ENCODE measurements at places on chromosomes 2 and 18.
A peak's percentile ranks its signal among the peaks of the same experiment; 100 is the strongest.

DNA sequence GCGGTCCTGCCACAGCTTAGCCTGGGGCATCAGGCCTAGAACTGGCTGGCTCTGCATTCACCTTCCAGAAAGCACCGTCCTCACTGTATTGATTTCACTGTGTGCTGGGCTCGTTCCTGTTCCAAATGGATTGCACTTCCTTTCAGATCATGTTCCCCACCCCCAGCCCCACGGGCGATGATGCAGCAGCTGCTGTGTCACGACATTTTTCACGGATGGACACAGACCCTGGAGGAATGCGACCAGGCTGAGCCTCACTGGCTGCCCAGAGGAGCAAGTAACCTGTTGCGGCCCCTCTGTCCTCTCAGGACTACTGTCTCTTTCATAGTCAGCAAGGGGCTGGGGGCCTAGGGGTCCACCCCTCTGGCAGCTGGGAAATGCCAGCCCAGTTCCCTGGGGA lies 50.3 kb downstream of the CAPN13 start:
- no peak for DNase-seq

- DNase-seq, result no peak
Measured at GRCh38 chr2:240123821-240124650, 12.1 kb downstream of the COPS9 start.

GRCh38 chr18:12838178-12838634 lies 45.8 kb downstream of the PTPN2 start:
- DNase-seq, result peak; percentile 26

DNA sequence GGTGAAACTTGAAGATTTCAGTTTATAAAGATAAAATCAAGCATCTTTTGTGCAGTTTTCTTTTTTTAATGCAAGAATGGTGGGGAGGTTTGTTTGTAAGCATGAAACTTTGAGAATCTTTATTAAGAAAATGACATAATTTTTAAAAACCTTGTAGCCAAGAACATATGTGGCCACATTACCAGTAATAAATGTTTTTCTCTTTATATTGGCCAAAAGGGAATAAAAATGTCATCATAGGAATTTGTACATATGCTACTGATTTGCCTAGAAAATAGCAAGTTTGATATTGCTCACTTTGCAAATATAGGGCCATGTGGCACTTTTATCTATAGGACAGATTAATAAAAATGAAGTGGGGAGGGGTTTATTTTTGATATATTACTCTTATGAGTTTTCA lies 25.6 kb downstream of the METTL21A start:
- DNase-seq, result no peak

GRCh38 chr2:32905270-32905669 lies 41.5 kb upstream of the LTBP1 start:
- DNase-seq, result no peak

DNA sequence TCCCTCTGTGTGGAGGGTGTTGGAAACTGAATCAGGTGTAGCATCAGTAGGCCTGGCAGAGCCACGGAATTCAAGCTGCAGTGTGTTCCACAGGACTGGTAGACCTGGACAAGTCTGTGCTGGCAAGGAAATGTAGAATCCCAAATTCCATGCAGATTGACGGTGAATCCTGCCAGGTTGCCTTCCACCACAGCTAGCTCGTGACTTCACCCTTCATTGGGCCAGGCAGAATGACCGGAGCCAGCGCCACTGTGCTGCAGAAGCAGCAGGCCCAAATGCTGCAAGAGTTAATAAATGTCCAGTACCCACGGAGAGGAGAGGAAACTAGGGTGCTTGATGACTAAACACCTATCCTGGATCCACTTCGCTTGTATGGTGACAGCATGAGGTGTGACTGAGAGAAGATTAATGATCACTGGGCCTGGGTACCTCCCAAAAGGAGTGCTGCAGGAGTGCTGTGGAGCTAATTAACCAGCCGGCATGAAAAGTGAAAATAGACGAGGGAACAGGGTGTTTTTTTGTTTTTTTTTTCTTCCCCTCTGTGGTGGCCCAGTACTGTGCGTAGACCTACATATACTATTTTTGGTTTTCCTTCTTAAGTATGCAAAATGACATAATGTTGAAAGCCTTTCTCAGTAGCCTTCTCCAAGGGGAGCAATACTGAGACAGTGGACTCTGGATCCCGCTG lies 122.2 kb downstream of the TANC1 start:
- DNase-seq, result no peak

- peak; percentile 35 for DNase-seq
Measured at GRCh38 chr18:59917422-59917821, 17.6 kb downstream of the PMAIP1 start.

DNA sequence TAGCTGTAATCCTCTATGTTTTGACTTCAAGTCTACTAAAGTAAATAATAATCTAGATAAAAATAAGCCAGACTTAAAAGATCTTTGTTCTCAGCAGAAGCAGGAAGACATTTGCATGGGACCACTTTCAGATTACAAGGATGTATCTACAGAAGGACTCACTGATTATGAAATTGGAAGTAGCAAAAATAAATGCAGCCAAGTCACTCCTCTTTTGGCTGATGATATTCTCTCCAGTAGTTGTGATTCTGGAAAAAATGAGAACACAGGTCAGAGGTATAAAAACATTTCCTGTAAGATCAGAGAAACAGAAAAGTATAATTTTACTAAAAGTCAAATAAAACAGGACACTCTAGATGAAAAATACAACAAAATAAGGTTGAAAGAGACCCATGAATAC lies 338.4 kb downstream of the ZNF804A start:
- DNase-seq, result no peak

GRCh38 chr18:23547846-23548245 lies 38.5 kb downstream of the NPC1 start:
- DNase-seq, result no peak

GRCh38 chr2:237714690-237715458 lies 83.7 kb upstream of the RBM44 start:
- DNase-seq, result peak; percentile 61

DNA sequence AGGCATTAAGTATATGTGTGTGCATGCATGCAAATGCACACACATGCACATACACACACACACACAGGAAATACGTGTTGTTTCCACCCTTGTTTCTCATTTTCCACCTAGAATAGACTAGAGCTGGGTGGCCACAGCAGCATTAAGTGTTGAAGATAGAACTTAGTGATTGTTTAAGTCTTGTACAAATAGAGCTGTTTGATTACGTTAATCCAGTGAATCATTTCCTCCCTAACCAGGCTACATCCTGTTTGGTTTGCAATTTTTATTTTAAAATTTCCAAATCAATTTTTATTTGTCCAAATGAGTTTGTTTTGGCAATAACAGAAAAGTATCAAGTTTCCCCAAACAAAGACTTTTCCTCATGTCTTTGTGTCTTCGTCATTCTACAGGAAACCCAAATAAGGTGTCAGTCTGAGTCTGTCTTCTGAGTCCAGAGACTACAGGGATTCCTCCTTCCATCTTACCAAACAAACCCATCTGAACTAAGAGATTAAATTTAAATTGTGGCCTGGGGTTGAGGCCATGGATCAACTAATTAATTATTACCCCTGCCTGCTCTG lies 74.6 kb upstream of the GALNT5 start:
- no peak for DNase-seq

DNA sequence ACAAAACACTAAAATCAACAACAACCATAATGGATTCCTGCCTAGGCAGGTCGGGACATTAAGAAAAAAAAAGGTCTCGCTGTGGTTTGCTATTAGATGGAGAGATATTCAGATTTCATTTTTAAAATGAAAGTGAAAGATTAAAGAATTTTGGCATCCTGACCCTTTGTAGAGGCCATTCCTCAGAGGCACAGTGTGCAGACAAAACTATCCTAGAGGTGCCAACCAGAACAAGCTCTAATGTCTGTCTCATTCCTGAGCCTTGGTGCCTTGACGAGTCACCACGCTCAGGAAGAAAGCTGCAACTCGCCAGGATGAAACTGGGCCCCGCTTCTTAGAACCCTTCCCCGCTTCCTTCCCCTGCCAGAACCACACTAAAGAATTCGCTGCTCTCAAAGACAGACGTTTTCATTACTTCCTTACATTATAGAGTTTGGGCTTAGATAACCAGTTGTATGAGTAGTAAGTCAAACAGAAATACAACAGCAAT lies 156.0 kb downstream of the TGIF1 start:
- peak; percentile 42 for DNase-seq

DNA sequence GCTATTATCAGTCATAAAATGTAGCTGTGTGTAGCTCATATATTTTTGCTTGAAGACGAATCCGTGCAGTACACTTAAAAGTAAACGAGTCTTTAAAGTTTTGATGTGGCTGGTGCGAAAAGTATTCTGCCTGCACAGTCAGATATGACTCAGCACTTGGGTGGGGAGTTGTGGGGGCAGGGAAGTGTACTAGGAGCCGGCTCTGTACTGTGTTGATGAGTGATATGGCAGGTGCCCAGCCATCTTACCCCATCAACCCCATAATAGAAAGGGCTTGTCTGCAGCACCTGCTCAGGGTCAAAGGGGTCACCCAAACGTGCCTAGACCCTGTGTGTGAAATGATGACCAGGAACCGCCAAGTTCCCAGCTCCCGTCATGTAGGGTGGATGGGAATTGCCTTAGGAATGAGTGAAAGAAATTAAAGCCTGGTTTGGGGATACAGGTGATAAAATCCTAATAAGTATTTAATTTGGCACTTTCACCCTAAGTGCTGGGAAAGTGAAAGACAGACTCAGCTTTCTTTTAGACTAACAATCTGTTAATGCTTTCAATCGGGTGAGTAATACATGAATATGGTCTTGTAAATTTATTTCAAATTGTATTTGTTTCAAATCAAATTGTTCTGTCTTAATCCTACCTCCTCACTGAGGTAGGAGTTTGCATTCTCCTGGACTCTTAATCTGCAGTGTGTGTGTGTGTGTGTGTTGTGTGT lies 48.0 kb downstream of the BCL2L11 start:
- DNase-seq, result no peak

- no peak for DNase-seq
Measured at GRCh38 chr2:229888031-229888430, 33.8 kb downstream of the TRIP12 start.

DNA sequence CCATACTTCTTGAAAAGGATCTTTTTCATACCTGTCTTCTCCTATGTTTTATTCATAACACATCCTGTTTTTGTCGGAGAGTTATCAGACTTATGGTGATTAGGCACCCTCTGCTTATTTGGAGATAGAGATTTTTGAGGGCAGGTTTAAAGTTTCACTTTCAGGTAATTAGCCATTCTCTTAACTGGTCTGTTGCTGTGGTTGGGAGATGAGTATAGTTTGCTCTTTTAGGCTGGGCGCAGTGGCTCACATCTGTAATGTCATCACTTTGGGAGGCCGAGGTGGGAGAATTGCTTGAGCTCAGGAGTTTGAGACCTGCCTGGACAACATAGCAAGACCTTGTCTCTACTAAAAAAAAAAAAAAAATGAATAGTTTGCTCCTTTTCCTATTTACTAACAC lies 25.3 kb downstream of the SFTPB start:
- DNase-seq, result no peak

GRCh38 chr2:74742471-74742870 lies 88.4 kb downstream of the SEMA4F start:
- no peak for DNase-seq

- DNase-seq, result no peak
Measured at GRCh38 chr18:51028201-51028805, 1.7 kb upstream of the SMAD4 start.

- peak; percentile 74 for DNase-seq
Measured at GRCh38 chr18:73520229-73520628, 627.4 kb downstream of the FBXO15 start.

- no peak for DNase-seq
Measured at GRCh38 chr2:86704459-86704971, 15.6 kb upstream of the RMND5A start.

GRCh38 chr2:84854850-84855249 lies 26.0 kb downstream of the TRABD2A start:
- DNase-seq, result no peak

GRCh38 chr2:24517247-24517646 lies 26.2 kb downstream of the NCOA1 start:
- no peak for DNase-seq

GRCh38 chr2:73981081-73982001 lies 3.4 kb upstream of the TET3 start:
- peak; percentile 88 for DNase-seq
